ENCODE measurements at places on chromosomes 12 and 14.

GRCh38 chr12:28367993-28368392 is 177.7 kb downstream of the CCDC91 start:
- DNase-seq, result no peak

DNA sequence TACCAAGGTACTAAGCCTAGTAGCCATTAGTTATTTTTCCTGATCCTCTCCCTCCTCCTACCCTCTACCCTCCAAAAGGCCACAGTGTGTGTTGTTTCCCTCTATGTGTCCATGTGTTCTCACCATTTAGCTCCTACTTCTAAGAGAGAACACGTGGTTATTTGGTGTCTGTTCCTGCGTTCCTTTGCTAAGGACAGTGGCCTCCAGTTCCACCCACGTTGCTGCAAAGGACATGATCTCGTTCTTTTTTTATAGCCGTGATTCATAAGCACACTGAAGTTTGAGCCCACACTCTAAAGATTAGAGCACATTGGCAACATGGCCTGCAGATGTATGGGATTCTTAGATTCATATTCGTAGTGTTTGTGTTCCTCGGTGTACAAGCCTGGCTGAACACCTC is 8.1 kb upstream of the STX2 start:
- DNase-seq, result no peak

DNA sequence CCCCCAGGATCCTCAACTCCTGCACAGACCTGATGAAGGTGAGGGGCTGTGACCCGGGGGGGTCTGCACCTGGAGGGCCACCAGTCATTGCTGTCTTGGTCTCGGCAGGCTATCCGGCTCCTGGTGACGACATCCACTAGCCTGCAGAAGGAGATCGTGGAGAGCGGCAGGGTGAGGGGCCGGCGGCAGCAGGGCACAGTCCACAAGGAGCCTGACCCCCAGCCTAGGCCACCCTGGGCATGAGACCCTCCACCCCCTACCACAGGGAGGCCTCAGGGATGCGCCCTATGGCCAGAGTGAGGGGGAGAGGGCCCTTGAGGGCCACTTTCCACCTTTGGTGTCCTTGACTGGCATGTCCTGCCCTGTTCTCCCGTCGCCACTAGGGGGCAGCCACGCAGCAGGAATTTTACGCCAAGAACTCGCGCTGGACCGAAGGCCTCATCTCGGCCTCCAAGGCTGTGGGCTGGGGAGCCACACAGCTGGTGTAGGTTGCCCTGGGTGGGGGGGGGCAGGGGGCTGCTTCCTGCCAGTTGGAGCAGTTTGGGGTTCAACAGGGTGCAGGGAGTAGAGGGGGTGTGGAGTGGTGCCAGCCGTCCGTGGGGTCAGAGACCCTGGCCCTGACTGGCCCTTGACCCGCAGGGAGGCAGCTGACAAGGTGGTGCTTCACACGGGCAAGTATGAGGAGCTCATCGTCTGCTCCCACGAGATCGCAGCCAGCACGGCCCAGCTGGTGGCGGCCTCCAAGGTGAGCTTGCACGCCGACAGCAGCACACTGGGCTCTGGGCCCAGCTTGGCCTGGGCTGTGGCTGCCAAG is 25.0 kb downstream of the HIP1R start:
- peak; percentile 75 for DNase-seq

DNA sequence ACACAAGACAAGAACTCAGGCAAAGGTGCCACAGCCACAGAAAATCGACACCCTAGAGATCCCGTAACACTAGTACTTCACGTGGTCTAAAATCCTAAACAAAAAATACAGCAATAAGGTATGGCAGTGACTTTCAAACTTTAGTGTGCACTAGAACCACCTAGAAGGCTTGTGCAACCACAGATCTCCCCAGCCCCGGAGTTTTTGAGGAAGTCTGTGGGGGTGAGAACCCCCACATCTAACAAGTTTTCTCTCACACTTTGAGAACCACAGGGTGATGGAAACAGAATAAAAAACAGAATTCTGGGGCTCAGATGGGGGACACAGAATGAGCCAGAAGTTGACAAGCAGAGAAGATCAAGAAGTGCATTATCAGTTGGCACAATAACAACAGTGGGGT is 254.0 kb downstream of the ANO6 start:
- DNase-seq, result no peak
